ENCODE measurements at places on chromosomes 2 and 18. TPM values are rescaled to one million over a fixed set of nuclear protein-coding genes. Genes with fewer than 3 reads are reported as not detected.
A peak's percentile ranks its signal among the peaks of the same experiment; 100 is the strongest.

DNA sequence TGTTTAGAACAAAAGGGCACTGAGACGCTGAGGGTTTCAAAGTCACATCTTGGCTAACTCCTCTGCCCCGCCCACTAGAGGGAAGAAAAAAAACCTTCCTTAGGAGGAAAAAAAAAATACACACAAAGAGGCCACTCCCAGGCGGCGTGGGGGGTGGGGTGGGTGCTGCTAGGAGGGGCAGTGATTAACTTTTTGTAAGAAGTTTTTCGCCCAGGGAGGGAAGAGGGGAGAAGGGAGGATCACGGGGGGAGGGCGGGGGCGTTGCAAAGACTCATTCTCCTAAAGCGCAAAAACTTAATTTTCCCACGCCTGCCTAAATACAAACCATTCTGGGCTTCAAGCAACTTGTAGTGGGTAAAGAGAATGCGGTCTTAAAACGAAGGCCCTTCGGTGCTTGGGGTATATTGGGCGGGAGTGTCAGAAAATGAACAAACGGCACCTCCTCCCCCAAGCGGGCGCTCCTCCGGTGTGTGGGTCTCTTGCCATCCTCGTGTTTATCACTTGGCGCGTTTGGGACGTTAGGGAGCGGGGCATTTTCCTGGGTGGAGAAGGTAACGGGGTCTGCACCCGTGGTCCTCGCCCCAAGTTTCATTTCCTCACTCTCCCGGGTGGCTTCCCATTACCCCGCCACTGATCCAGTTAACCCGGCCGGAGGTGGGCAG lies 1.7 kb downstream of the CXCR4 start:
- DNase-seq: peak; percentile 6

Gene GULP1
- polyA plus RNA-seq: 6.1 TPM

- no peak for DNase-seq
Observed at GRCh38 chr2:45033302-45033701, 24.1 kb upstream of the SIX2 start.

DNA sequence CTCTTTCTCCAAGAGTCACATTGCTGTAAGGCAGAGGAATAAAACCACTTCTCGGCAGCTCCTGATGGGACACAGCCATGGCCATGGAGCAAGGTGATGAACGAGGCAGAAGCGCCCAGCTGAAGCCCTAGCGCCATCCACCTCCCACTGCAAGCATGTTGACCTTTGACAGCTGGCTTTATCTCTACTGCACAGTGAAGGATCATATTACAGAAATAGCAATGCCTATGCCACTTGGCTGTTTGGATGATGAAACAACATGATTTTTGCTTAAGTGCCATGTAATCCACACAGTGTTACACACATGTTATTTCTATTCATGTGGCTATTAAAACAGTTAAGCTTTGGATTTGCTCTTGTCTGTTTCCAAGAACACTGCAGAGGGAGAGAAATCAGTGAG lies 167.7 kb downstream of the VAPA start:
- no peak for DNase-seq

DNA sequence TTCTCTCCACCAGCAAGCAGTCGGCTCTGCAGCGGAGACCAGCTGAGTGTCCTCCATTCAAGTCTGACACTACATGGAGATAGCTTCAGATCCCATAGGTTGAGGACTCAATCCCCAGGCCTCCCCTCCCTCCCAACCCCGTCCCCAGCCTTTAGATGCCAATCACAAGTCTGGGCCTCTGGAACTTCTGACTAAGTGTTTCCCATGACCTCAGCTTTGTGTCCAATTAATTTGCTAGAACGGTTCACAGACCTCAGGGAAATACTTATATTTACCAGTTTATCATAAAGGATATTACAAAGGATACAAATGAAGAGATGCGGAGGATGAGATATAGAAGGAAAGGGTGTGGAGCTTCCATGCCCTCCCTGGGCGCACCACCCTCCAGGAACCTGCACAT lies 77.4 kb downstream of the MERTK start:
- no peak for DNase-seq

DNA sequence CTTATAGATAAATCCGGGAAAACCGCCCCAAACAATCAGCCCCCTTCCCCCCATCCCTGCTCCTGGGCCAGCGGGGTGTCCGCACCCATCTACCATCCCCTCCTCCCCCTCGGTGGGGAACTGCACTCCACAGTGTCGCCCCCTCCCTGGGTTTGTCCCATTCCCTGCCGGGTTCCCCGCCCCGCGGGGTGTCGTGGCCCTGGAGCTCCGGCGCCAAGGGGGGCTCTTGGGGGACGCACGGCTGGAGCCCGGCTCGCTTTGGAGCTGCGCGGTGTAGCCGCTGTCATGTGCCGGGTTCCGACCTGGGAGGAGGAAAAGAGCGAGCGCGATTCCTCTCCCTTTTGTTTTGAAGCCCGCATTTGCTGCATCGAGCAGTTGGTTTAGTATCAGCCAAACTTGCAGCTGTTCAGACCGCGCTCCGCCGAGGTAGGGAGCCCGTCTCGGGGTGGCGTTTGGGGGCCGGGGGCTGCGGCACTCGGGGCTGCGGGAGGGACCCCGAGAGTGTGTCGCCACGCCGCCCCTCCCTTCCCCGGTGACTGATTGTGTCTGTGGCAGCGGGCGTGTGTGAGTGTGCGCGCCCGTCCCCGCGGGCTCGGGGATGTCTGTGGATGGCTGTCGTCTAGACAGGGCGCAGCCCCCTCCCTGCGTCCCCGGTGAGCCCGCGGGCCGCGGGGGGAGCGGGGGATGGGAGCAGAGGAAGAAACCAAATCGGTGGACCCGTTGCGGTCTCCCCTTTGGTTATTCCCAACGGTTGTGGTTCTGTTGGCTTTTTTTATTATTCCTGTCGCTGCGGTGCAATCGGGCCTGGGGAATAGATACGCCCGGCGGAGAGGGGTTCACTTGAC lies 797 bp downstream of the CTIF start:
- peak; percentile 84 for DNase-seq

Gene PTPRN
- polyA plus RNA-seq: 29.2 TPM

DNA sequence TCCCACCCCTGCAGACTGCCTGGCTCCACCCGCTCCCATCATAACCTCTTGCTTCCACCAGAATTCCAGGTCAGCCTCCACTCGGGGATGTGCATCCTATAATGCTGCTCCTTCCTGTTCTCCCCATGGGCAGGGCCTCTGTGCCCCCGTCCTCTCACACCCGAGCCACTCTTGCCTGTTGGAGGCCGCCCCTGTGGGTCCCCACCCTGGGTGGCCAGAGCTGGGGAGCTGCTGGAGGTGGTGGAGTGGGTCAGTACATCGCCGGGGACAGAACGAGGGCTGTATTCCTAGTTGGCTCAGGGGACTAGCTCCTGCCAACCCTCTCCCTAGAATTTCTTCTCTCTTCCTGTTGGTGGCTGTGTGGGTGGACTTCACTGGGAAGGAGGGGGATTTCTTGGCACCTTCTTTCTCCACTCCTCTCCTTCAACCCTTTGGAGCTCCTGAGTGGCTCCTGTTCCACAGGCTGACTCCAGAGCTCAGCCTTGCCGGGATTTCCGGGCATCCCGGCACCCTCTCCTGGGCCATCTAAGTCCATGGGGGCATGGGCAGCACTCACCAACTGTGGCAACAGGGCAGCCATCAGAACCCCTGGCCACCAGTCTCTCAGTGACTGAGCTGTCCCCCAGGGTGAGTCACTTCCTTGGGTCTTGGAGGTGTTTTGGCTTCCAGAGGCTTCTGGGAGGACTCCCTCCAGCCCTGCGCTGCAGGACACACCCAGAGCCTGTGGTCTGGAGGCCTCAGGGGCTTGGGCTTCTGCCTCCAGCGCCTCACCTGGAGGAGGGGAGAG lies 88.2 kb upstream of the MCFD2 start:
- DNase-seq: peak; percentile 55

DNA sequence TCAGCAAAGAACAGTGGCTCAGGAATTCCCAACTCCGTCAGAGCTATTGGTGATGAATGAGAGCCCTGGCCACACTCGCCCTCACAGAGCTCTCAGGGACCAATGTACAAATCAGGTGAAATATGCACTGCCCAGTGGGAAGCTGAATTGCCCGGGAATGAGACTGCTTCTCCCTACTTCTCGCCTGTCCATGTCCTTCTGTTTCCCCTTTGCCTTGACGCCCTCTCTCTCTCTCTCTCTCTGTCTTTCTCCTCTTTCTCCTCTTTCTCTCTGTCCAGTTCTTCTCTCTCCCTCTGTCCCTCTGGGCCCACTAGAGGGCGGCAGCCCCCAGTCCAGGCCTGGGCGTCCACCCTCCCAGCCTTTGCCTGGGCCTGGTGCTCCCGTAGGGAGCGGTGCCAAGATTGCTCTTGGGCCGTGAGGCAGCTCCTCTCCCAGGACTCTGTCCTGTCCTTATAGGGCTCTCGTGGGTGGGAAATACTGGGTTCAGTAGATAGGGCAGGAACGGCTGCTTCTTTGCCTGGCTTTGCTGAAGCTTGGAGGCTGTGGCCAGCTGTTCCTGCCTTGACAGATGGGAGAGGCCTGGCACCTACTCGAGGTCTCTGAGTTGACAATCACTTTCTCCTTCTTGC lies 28.4 kb upstream of the PUM2 start:
- peak; percentile 94 for DNase-seq

GRCh38 chr2:216694826-216695217 lies 527 bp downstream of the IGFBP5 start:
- DNase-seq: no peak

DNA sequence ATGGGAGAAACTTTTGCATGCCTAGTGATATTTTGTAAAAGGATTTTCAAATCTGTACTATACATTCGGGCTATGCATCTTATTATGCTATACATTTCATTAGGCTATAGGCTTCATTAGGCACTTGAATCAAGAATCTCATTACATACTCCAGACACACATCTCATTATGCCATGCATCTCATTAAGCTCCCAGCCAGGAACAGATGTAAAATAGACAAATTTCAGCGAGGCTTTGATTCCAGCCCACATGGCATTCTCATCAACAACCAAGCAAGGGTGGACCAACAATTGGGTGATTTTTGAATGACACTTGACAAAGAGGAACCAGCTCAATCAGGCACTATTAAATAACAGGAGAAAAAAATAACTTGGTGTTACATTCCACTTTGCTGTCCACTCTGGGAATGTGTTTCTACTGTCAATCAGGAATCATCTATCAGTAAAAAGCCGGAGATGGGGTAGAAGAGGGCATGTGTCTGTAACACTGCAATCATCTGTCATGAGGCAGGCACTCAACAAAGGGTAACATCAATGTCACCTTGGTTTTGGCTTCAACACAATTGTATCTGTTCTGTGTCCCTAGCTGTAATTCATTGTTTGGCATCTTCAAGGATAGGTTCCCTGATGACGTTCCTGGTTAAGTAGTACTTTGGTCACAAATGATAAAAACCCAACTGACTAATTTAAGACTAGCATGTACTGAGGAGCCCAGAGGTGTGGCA lies 498.6 kb downstream of the EPHA4 start:
- DNase-seq: no peak

DNA sequence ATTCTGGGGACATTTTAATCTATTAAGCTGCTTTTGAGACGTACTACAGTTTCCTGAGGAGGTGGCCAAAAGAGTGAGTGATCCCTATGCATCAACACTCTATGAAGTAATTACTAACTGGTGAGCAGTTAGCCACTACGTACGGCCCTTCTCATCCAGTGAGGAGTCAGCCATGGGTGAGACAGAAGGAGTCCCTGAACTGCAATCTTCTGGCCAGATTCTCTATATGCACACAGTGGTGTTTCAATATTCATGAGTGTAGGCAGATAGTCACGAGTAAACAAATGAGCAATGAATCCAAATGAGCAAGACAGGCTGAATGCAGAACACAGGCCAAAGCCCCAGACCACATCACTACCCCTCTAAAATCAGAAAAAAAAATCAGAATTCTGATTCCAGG lies 29.8 kb upstream of the TMEM214 start:
- peak; percentile 85 for DNase-seq

DNA sequence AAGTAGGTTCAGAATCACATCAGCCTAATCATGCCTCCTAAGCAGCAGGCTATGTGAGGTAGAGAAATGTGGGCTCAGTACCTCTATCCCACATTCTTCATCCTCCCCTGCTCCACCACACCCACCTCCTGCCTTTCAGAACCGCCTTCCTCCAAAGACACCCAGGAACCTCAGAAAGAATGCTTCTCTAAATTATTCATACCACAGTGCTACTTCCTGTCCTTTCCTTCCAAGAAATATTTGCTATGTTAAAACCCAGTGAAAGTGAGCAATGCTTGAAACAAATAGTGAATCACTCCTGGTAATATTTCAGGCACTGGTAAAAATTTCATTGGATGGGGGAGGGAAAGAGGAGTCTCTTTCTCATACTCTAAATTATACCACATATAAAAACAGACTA lies 24.0 kb upstream of the CREB1 start:
- DNase-seq: peak; percentile 90

Gene SPC25
- 11.8 TPM for polyA plus RNA-seq

Gene UGT1A5
- polyA plus RNA-seq: not detected

Gene VWA3B
- not detected for polyA plus RNA-seq

Gene SGPP2
- polyA plus RNA-seq: not detected

Gene SATB2
- 2.1 TPM for polyA plus RNA-seq

Gene TSPYL6
- not detected for polyA plus RNA-seq

DNA sequence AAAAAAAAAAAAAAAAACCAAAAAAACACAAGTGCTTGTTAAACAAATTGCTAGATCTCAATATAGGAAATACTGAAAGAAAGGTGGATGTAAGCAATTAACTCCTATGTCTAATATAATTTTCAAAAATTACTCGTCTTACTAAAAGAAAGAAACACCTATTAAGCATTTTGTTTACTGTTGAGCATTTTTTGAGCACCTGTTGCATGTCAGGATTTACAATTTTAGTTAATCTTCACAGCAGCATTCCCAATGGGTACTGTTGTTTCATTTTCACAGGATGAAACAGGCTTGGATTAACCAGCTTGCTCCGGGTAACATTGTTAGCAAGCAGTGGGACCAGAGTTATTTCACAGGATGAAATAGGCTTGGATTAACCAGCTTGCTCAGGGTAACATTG lies 4.8 kb downstream of the ZNF638 start:
- no peak for DNase-seq

- peak; percentile 79 for DNase-seq
Observed at GRCh38 chr2:20326163-20326780, 24.4 kb downstream of the PUM2 start.

DNA sequence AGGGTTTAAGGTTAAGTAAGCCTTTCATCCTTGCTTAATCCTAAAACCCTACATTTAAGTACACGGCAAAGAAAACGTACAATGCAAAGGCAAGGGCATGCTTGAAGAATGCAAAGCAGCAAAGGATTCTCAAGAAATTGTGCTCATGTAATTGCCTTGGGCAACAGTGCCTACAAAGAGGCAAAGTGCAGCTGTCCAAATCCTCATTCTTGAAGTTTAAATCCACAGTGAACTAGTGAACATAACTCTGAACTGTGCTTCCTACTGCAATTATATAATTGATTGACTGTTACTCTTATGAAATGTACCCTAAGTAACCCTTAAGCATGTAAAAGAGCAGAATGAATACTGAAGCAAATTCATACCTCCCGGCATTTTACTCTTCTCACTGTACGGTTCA lies 85.4 kb downstream of the MAP3K20 start:
- DNase-seq: peak; percentile 26

GRCh38 chr2:20577495-20578235 lies 73.2 kb downstream of the HS1BP3 start:
- peak; percentile 95 for DNase-seq

- no peak for DNase-seq
Observed at GRCh38 chr2:2646433-2647051, 315.5 kb upstream of the MYT1L start.
